8988T (cell line): ENCODE measurements at places on chromosomes 3 and 15.

DNA sequence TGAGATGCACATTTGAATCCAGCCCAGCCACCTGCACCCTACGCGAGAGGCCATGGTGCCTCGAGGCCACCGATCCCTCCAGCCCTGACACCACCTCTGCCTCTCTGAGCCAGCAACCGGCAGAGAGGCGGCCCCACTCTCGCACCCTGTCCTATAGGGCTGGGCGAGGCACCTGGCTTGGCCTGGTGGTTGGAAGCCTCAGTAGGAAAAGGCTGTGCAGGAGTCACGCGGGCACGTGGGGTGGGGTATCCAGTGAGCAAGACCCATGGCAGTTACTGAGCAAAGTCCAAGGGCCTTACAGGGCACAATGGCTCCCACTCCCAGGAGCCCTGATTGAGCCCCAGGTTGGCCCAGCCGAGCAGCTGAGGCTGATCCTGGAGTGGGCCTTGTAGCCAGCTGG lies 12.4 kb upstream of the DUSP7 start:
- no peak for DNase-seq

DNA sequence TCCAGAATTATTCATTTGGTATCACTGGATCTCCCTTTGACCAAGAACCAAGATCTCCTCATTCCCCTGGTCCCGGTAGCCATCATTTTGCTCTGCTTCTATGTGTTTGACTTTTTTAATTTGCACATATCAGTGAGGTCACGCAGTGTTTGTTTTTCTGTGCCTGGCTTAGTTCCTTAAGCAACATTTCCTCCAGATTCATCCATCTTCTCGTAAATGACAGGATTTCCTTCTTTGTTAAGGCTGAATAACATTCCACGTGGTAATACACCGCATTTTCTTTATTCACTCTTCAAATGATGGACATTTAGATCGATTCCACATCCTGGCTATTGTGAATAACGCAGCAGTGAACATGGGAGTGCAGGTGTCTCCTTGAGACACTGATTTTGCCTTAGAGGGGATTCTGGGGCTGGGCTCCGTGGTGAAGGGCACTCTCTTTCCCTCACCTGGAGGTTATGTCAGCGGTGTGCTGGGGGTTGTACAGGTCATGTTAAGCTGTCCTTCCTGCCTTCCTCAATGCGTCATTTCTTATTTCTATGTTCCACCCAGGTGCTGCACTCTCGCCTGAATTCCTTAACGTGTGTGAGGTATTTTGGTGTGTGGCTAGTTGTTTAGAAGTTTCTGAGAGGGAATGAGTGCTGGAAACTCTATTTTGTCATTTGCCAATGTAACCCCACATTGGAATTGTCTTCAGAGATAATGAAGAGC lies 212.2 kb downstream of the LPP start:
- DNase-seq, result no peak

- no peak for DNase-seq
Observed at GRCh38 chr15:75659928-75660645, 12.4 kb downstream of the SNX33 start.

DNA sequence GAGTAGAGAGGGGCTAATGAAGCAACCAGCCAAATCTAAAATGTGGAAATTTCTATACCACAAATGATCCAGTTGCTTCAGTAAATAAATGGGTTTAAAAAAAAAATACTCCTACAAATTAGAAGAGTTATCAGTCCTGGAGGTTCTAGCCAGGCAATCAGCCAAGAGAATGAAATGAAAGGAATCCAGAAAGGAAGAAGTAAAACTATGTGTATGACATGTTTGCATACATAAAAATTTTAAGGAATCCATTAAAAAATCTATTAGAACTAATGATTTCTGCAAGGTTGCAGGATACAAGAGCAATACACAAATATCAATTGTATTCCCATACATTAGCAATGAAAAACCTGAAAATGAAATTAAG lies 9.6 kb downstream of the MESP2 start:
- DNase-seq, result no peak

DNA sequence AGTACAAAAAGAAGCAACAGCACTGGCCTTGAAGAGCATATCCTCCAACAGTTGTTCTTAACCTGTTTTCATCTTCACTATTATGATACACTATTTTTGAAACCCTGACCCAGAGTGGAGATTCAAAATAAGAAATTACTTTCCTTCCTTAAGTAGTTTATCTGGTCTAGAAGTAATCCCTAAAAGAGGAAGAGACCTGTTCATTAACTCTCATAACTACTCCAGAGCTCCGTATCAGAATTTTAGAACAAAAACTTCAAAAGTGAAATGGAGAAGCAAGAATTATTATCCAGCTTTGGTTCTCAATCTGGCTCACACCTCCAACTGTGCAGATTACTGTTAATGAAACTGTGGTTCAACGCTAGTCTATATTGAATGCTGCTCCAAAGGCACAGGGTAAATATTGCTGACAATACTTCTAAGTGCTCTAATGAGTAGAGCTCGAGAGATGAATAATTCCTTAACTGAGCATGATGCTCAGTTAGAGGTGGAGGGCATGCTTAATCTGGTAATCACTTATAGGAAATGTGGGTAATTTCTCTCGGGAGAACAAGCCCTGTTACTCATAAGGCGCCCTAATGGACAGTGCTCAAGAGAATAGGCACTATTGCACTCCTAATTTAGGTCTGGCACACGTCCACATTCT lies 5.2 kb downstream of the LCMT2 start:
- no peak for DNase-seq

- DNase-seq, result no peak
Observed at GRCh38 chr3:13072600-13073325, 466 bp downstream of the IQSEC1 start.

- DNase-seq, result no peak
Observed at GRCh38 chr3:143720381-143720780, 127.9 kb downstream of the SLC9A9 start.

DNA sequence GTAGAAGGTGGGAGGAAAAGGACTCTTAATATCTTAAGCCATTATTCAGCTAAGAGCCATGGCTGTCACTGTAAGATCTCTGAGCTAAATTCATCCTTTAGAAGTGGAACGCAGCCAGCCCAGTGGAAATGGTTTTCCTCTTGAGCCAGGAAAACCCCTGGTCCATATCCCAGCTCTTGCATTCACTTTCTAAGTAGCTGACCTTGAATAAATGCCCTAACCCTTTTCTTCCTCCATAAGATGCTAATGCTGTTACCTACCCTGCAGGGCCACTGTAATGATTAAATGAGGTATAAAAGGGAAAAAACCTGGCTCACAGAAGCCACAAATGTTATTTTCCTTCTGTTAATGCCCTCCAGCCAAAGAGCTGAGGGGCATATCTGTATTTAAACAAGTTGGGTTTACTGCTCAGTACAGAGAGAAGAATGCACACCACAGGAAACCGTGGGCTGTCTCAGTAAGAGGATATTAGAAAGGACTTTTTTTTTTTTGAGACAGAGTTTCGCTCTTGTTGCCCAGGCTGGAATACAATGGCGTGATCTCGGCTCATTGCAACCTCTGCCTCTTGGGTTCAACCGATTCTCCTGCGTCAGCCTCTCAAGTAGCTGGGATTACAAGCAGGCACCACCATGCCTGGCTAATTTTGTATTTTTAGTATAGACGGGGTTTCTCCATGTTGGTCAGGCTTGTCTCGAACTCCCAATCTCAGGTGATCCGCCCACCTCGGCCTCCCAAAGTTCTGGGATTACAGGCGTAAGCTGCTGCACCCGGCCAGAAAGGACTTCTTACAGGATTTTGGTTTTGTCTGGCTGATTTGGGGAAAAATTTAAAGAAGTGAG lies 6.8 kb downstream of the UBL7 start:
- DNase-seq, result no peak

DNA sequence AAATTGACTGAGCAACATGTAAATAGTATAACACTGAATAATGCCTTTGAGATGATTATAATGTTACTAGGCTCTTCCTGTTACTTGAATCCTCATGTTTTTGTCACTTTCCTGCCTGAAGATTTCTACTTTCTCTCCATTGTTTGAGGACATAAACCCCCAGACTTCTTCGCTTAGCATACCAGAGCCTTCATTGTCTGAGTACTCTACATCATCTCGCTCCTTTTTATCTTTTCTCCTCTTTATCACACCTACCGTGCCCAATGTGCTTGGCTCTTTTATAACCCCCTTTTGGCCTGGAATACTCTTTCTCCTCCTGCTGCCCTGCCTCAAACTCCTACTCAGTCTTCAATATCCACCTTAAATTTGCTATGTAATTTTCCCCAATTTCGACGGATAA lies 30.3 kb upstream of the MGA start:
- no peak for DNase-seq

- DNase-seq, result no peak
Observed at GRCh38 chr3:136353461-136353860, 103.3 kb downstream of the PCCB start.

DNA sequence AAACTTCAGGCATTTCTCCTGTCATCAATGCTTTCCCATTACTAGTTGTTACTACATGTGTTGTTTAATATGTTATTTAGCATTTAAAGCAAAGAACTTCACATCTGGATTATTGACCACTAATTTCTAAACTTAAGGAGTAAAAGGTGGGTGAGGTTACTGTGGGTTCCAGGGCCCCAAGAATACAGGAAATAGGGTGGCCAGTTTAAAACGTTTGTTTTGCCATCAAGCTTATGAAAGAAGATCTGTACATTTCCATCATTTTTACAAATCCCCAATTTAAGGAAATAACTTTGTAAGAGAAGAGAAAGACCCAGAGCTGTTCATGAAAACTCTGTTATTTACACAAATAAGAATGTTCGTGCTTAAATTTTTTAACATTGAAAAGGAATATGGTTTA lies 54.5 kb upstream of the ACKR4 start:
- no peak for DNase-seq

DNA sequence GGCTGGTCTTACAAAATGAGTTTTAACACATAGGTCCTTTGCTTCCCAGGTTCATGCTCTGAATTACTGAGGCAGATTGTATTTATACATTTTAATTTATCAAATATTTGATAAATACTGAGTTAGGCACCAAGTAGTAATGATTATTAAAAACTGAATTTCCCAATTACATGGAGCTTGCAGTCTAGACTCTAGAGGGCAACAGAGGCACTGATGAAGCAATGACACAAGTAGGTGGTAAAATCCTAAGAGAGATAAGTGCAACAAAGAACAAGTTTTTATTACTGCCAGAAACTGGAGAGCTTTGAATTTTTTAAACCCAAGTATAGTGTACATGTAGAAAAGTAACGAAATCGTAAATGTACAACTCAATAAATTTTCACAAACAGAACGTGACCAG lies 406.2 kb upstream of the RARB start:
- DNase-seq, result no peak

DNA sequence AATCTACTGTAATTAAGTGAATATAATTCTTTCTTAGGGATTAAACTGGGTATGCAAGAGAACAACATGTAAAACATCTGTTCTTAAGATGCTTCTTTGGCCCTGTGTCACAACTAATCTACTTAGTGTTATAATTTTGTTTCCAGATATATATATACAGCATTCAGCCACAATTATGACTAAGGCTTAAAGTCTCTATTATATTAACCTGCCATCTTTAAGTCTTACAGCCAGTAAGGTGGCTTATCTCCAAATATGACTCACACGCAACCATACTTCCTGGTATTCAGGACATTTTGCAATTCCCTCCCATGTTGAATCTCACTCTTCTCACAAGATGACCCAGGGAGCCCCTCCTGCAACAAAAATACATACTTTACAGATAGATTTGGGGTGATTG lies 6.6 kb upstream of the KBTBD8 start:
- DNase-seq, result no peak

DNA sequence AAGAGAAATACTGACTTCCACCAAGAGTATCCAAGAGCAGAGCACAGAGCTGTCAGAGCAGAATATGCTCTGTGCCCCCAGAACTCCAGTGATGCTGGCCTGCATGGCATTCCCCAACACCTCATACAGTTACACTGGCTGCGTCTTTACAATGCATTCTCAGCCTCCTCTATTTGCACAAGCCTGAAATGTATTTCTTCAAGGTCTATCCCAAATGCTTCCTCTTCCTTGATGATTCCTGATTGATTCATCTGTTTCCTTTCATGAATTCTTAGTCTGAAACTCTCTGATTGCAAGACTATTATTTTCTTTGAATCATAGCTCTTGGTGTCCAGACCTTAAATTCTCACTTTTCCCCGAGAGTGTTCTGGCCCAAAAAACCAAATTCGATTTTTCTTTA lies 664.7 kb downstream of the MECOM start:
- DNase-seq, result no peak

- DNase-seq, result no peak
Observed at GRCh38 chr3:141405591-141405990, 37.3 kb downstream of the ZBTB38 start.

- DNase-seq, result no peak
Observed at GRCh38 chr3:181660337-181660736, 51.4 kb upstream of the SOX2 start.
